Calu3 (cell line): ENCODE measurements at places on chromosomes 6 and 20. TPM values are rescaled to one million over a fixed set of nuclear protein-coding genes. Genes with fewer than 3 reads are reported as not detected.

DNA sequence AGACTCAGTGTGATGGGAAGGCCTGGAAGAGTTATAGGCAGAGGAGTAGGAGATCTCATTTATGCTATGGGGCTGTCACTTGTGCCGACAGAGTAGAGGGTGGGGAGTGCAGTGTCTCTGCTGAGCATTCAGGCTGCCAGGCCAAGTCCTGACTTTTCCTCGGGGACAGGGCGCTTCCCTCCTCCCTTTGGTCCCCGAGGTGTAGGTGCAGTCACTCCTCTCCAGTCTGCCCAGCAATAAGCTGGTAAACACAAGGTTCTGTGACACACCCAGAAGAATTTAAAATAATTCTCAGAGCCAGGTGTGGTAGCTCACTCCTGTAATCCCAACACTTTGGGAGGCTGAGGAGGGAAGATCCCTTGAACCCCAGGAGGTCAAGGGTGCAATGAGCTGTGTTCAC, 109.4 kb downstream of the CRYBG1 start:
- DNase-seq, result no peak

BEND6 gene
- 1.3 and 1.8 TPM in 2 replicates for total RNA-seq

CTAGE9 gene
- not detected in 2 replicates for total RNA-seq

RPP40 gene
- total RNA-seq, result 7.4 and 11.1 TPM in 2 replicates

- DNase-seq, result no peak
Measured at GRCh38 chr6:142694054-142694453, 250.9 kb downstream of the HIVEP2 start.

DNA sequence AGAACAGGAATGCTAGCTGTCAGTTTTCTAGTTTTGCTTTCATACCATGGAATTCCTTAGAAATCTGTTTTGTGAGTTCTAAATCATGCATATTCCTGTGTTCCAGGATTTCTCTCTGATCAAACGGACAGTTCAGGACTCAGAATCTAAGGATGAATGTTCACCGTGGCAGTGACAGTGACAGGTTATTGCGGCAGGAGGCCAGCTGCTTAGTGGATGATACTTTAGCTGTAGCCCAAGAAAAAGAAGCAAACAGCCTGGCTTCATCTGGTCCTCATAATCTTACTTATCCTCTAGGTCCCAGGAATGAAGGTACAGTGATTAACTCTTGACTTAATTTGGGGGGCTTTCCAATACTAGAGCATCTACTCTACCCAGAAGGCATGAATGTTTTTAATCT, 27.1 kb downstream of the KCTD20 start:
- no peak for DNase-seq

SEL1L2 gene
- not detected in 2 replicates for total RNA-seq

GRCh38 chr6:91483415-91484105, 896.7 kb upstream of the MAP3K7 start:
- no peak for DNase-seq

GRCh38 chr6:84304881-84305280, 77.4 kb upstream of the CEP162 start:
- no peak for DNase-seq

- DNase-seq, result no peak
Measured at GRCh38 chr20:63825331-63826118, 5.5 kb downstream of the ZBTB46 start.

DNA sequence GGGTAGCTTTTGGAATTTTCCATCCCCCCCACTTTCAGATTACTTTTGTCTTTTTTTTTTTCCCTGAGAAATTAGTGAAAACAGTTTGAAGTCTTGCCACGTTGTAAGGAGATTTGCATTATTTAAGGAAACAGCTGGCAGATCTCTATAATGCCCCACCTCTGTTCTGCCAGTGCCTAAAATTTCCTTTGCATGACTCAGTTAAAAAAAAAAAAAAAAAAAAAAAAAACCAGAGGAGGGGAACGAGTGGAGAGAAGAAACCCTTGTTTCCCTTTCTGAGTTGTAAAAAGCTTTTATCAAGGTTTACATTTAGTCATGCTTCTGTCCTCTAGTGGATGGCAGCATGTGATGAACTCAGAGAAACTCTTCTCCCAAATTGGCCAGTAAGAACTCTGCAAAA, 33.5 kb downstream of the CARMIL1 start:
- DNase-seq, result peak; percentile 51

- DNase-seq, result no peak
Measured at GRCh38 chr20:36155991-36156390, 1.5 kb downstream of the EPB41L1 start.

SEMG1 gene
- total RNA-seq, result 0.21 TPM in 1 of 2 replicates, not detected in the other

DNA sequence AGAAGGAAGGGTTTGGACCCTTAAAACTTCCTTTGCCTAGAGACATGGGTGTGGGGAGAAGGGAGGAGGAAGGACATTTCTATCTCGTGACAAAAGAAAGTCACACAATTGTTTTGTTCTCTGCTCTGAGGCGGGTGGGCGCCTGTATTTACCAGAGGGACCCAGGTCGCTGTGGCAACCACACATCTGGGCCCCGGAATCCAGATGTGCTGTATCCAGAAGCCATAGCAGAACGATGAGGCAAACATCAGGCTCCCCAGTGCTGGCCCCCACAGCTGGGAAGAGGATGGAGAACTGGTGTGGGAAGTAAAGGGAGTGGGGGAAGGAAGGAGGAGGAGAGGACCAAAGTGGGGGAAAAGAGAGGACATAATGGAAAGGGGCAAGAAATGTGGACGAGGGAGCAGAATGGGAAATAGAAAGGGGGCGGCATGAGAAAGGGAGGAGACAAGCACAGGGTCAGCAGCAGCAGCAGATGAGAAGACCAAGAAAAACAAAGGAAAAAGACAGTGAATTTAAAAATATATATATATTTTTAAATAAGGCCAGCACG, 3.4 kb upstream of the TNXB start:
- no peak for DNase-seq

GRCh38 chr6:43240950-43241349, 2.3 kb upstream of the TTBK1 start:
- no peak for DNase-seq

DNA sequence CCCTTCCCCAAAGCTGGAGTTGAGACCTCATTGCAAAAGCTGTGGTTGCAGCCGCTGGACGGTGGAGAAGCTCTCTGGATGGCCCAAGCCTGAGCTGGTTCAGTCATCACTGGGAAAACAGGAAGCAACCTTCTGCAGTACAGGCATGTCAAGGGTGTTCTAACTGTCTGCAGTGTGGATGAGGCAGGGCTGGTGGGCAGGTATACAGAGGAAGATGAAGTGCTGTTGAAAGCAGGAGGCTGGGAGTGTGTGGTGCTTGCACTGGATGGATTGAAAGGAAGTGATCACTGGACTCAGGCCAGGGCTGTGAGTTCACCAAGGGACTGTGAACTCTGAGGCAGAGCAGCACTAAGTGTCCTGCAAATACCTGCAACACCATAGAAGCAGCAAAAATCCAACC, 89.0 kb upstream of the NOX3 start:
- no peak for DNase-seq

COL9A1 gene
- not detected in 2 replicates for total RNA-seq
